ENCODE measurements at places on chromosomes 1 and 21.

DNA sequence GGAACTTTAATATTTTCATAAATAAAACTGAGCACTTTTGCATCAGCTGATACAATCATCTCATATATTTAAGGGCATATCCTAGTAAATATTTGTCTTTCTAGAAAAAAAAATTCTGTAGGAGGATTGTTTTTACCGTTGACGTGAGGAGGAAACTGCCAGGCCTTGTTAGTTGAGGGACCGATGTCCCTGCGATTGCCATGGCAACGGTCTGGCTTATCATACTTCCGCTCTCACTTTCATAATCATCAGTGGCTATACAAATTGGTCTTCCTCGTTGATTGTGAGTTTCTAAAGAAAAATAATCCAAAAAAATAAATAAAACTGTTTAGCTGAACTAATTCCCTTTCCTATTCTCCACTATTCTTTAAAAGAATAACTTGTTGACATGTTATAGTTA, 69.3 kb upstream of the ANGPTL3 start:
- DNase-seq, result no peak

GRCh38 chr1:156291226-156292061, 4.0 kb downstream of the GLMP start:
- no peak for DNase-seq

- no peak for DNase-seq
Measured at GRCh38 chr1:4933232-4933631, 278.8 kb downstream of the AJAP1 start.

DNA sequence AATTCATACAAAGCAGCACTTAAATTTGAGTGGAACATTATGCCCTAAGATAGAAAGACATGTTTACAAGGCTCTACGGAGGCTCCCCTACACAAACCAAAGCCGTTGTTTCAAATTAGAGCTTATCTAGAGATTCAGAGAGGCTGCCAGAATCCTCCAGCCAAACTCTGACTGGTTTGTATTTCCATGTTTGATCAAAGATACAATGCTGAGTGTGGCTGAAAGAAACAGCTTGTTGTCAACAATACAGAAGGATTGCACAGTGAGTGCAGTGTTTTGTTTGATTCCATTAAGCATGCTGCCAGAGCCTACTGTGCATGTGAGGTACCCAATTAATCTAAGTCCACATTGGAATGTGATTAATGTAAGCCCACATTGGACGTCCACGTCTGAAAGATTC, 402.7 kb downstream of the DISC1 start:
- no peak for DNase-seq

DNA sequence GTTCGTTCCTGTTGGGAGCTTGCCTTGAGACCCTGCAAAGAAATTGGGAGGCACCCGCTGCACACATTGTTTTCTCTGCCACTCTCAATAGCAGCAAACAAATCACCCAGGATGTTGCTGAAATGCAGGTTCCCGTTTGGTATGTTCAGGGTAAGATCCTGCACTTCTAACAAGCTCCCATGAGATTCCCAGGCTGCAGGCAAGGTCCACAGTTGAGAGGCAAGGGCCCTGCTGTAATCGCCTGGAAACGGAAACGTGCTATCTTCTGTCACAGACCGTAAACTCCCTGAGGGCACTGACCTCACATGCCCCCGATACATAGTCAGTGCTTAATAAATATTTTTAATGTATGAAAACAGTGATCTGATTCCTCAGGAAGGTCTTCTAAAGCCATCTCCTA, 37.8 kb downstream of the XCL1 start:
- DNase-seq, result no peak

DNA sequence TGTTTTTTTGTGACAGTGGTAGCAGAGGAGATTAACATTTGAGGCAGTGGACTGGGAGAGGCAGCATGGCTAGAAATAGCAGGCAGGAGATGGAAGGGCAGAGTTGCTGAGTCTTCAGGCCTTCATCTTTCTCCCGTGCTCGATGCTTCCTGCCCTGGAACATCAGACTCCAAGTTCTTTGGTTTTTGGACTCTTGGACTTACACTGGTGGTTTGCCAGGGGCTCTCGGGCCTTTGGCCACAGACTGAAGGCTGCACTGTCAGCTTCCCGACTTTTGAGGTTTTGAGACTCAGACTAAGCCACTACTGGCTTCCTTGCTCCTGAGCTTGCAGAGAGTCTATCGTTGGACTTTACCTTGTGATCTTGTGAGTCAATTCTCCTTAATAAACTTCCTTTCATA, 24.2 kb upstream of the LEFTY2 start:
- DNase-seq, result no peak

DNA sequence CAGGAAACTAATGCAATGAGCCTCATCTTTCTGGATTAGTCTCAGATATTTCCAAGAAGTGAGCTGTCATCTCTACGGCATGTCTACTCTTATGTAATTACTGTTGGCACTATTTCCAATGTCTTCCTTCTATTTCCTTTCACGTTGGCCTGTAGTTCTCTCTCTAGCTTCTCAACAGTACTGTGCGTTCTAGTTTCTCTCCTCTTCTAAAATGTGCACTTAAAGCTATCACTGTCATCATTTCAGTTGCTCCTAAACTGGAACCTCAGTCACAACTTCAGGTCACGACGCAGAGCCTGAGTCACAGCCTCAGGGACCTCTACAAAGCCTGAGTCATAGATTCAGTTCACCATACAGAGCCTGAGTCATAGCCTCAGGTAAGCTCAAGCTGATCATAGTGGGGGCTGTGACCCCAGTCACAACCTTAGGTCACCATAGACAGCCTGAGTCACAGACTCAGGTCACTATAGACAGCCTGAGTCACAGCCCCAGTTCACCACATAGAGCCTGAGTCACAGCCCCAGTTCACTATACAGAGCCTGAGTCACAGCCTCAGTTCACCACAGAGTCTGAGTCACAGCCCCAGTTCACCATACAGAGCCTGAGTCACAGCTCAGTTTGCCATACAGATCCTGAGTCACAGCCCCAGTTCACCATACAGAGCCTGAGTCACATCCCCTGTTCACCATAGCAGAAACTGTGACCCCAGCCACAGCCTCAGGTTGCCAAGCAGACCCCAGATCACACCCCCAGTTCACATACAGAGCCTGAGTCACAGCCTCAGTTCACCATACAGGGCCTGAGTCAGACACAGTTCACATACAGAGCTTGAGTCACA, 13.0 kb downstream of the WNT9A start:
- DNase-seq, result peak; percentile 51

DNA sequence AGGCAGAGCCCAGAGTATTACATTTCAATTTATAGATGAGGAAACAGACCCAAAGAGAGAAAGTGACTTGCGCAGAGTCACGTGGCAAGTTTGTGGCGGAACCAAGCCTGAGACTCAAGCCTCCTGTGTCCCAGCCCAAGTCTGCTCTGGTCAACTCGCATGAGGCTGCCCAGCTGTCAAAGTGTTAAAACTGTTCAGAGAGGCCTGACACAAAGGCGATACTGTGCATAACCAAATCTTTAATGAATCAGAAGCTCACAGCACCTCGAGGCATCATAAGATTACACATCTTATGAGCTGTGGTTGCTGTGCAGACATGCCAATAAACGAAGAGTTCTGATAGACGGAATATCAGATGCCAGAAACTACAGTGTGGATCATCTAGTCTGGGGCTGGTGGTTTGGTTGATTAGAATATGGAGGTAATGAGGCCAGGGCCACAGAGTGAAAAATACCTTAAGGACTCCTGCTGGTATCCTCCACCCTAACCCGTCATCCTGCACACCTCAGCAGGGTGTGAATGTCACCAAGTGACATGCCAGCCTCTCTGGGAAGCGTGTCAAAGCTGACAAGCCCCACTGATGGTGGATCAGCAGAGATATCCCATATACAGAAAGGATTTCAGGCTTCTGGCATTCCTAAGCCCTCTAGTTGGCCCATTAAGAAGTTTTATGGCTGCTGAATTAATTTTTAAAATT, 42.2 kb downstream of the TNNT2 start:
- DNase-seq, result no peak

GRCh38 chr1:147091801-147092200, 80.5 kb downstream of the PRKAB2 start:
- DNase-seq, result no peak

- no peak for DNase-seq
Measured at GRCh38 chr1:211036381-211037060, 97.4 kb downstream of the KCNH1 start.

GRCh38 chr1:38055398-38055797, 8.8 kb upstream of the POU3F1 start:
- no peak for DNase-seq

DNA sequence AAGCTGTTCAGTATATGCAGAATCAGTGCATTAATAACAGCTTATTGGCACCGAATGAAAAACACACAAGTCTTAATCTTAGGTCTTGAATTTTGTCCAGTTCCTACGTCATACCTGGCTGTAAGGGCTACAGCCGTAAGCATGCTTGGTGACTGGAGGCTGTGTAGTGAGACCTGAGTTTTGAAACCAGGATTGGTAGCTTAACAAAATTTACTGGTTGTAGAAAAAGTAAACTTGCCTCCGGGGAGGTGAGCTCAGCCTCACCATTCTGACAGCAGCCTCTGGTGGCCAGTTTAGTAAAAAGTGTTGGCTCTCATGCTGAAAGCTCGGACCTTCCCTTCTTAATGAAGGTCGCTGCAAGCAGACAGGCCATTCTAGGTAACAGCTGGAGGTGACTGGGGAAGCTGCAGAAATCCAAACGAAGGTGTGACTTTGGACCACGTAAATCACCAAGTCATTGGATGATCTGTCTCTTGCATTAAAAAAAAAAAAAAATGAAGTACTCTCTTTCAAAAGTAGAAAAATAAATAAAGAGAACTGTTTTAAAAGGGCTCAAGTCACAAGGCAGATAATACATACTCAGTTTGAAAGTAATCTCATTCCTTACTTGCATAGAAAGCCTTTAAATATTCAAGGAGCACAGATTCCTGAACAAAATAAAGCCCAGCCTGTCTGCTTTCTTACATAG, 48.9 kb downstream of the HLCS start:
- DNase-seq, result peak; percentile 59

DNA sequence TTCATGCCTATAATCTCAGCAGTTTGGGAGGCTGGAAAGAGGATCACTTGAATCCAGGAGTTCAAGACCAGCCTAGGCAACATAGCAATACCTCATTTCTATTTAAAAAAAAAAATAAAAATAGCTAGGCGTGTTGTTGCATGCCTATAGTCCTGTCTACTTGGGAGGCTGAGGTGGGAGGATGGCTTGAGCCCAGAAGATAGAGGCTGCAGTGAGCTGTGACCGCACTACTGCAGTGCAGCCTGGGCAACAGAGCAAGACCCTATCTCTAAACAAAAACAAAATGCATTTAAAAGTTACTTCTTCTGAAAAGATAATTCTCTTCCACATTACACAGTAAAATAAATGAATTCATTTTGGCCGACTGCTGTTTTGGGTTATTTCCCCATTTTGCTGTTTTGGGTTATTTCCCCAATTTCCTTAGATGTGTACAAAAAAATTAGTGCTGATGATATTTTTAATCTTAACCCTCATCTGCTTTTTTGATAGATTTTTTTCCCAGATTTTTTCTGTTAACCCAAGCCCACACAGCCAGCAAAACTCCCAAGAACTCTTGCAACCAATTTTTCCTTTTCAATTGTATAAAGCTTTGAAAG, 23.0 kb upstream of the SAMSN1 start:
- no peak for DNase-seq

- DNase-seq, result no peak
Measured at GRCh38 chr1:76503100-76503499, 364.2 kb upstream of the ST6GALNAC5 start.

DNA sequence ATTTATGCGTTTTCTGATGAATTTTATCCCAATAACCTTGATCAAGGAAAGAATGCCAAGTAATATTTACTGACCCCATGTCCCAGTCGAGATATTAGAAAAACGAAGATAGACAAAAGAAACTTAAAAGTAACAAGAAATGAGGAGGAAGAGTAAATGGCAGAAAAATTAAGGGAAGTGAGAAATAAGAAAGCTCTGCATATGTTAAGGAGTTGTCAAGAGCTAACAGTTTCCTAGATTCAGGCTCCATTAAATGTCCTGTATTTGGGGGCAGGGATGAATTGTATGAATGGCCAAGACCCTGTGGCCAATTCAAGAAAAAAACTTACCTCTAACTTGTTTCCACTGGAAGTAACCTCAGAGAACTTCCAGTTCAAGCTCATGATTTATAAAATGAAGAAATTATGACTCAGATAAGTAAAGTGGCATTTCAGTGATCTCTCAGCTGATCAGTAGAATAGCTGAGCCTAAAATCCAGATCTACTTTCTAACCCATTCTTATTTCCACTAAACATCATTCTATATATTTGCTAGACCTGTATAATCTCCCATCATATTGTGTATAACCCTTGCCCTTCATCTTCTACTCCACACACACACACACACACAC, 73.2 kb downstream of the ZC3H11B start:
- no peak for DNase-seq

- DNase-seq, result no peak
Measured at GRCh38 chr1:34511802-34512201, 243.0 kb upstream of the GJB5 start.

DNA sequence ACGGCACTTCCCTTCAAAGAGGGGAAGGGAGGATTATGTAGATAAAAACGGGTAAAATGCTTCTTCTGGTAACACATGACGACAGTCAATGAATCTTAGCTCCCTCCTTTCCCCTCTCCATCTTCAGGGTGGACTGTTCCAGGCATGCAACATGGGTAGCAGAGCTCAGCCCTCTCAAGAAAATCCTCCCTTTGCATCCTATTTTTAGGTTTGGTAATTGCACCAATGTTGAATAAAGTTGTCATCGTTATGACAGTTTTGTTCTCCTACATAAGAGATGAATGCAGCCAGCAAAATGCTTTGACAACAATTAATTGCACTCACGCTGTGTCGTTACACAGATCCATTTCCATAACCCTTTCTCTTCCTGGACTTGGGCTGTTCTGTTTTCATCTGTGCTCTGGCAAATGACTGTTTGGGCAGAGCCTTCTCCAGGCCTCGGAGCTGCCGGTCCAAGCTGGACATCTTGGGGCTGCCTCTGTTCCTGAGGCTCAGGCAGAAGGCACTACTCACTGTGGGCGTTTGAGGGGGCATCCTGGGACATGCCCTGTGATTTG, 127.6 kb downstream of the CNIH3 start:
- no peak for DNase-seq

DNA sequence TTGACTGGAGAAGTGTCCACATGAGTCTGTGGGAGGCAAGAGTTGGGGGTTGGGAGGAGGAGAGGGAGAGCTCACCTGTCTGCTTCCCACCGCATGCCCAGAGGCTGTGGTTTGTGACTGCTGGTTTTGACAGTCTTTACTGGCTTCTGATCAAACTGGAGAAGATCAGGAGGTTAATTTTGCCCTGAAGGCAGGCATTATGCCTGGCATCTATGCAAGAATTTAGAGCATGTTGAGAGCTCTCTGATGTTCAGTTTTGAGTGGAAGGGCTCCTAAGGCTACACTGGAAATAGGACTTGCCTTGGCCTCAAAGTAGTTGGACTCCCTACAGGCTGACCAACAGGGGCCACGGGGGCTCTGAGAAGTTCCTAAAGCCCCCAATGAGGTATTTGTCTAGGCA, 101.6 kb downstream of the TLR5 start:
- no peak for DNase-seq

DNA sequence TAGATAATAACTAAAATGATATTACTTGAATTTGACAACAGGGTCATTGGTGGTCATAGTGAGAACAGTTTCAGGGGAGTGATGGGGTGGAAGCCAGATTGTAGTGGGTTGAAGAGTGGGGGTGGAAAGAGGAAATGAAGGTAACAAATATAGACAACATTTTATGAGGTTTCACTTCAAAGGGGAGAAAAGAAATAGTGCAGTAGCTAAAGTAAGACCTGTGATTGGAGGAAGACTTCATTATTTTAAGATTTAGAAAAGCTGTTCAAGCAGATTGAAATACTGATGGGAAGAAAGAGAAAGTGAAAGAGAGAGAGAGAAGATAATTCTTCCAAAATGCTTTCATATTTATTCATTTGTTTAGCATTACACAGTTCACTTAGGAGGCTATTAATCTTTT, 52.0 kb upstream of the KCNA3 start:
- no peak for DNase-seq

Data from HTR-8/SVneo (cell line).